ENCODE measurements at places on chromosomes 2 and 18.
A peak's percentile ranks its signal among the peaks of the same experiment; 100 is the strongest.

- no peak for DNase-seq
These were observed 149.4 kb upstream of the PTPRM start for GRCh38 chr18:7417727-7418126.

DNA sequence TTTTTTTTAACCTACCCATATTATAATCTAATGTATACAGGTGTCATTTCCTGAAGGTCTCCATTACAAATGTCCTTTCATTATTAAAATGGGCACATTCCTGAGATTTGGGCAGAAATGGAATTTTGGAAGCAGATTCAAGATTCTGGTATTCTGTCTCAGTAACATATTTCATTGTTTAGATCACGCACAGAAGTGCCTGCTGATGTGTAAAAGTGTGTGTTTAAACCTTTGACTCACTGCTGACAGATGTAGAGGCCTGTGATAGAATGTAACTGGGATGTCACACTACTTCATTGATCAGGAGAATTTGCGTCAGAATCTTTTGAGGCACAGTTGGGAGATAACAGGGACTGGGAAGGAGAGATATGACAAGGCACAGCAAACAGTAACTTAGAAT lies 276.8 kb upstream of the EPAS1 start:
- no peak for DNase-seq

- no peak for DNase-seq
These were observed 135.3 kb upstream of the EPAS1 start for GRCh38 chr2:46161911-46162310.

GRCh38 chr2:222268311-222268990 lies 30.3 kb downstream of the PAX3 start:
- DNase-seq, result no peak

DNA sequence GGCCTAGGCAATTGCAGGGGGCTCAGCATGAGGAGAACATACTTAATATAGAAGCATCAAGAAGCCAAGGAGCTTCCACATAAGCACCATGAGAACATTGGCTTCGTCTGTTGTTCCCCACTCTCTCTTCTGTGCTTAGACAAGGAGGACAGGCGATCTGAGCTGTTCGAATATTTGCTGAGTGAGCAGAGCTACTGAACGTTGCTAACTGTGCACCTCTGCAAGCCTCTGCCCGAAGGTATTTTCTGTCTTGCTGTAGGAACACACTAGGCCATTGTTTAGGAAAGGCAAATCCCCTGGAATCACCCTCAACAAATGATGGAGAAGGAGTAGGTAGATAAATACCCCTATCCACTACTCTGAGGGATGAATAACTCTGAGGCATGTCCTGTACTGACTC lies 813.8 kb downstream of the DCC start:
- DNase-seq, result no peak

- no peak for DNase-seq
These were observed 85.1 kb downstream of the NCKAP5 start for GRCh38 chr2:133483181-133483580.

- no peak for DNase-seq
These were observed 220.5 kb downstream of the TWIST2 start for GRCh38 chr2:239068411-239068810.

DNA sequence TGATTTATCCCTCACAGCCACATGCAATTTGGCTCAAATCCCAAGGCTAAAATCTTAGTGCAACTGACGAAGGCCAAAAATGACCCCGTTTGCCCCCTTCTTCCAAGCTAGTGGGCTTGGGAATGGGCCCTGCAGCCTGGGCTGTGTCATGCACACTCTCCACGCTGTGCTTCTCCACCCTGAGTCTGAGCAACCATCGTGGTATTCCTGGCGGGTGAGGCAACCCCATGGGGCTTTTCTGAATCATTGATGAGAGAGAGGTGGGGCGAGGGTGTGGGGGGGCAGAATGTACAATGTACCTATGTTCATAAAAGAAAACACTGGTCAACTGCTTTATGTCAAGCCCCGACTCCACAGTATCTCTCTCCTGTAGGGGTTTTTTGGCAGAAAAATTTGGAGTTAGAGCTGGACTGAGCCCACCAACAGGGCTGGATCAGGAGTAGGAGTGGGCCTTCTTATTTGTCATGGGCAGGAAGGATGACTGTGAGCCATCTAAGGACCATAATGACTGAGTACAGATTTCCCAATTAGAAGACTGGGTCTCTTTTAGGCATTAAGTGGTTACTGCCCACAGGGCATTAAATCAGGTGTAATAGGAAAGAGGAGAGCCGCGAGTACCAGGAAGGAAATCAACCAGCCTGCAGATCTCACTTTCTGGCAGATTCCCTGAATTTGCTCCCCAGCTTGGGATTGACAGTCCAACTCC lies 8.9 kb downstream of the SULT1C2 start:
- DNase-seq, result no peak

- no peak for DNase-seq
These were observed 316.3 kb upstream of the LRRTM4 start for GRCh38 chr2:77838441-77838840.

DNA sequence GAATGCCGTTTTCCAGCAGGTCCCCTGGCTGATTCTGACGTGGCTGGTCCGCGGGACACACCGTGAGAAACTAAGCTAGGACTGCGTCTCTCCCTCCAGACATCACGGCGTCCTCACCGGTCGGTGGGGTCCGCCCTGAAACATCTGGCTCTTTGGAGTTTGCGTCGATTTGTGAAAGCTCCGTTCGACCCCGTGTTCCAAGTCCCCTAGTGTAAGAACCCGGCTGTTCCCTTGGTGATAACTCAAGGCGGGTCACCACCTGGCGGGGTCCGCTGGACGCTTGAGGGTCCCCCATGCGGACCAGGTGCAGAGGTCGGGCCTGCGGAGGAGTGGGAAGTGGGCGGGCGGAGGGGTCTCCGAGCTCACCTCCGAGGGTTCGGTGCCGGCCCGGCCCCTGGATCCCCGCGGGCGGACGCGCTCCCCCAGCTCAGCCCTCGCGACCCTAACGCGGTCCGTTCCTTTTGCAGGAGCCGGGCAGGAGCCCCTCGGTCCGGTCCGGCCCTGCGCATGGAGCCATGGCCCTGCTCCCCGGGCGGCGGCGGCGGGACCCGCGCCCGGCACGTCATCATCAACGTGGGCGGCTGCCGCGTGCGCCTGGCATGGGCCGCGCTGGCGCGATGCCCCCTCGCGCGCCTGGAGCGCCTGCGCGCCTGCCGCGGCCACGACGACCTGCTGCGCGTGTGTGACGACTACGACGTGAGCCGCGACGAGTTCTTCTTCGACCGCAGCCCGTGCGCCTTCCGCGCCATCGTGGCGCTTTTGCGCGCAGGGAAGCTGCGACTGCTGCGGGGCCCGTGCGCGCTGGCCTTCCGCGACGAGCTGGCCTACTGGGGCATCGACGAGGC lies 65.6 kb downstream of the KCNG2 start:
- DNase-seq, result no peak

DNA sequence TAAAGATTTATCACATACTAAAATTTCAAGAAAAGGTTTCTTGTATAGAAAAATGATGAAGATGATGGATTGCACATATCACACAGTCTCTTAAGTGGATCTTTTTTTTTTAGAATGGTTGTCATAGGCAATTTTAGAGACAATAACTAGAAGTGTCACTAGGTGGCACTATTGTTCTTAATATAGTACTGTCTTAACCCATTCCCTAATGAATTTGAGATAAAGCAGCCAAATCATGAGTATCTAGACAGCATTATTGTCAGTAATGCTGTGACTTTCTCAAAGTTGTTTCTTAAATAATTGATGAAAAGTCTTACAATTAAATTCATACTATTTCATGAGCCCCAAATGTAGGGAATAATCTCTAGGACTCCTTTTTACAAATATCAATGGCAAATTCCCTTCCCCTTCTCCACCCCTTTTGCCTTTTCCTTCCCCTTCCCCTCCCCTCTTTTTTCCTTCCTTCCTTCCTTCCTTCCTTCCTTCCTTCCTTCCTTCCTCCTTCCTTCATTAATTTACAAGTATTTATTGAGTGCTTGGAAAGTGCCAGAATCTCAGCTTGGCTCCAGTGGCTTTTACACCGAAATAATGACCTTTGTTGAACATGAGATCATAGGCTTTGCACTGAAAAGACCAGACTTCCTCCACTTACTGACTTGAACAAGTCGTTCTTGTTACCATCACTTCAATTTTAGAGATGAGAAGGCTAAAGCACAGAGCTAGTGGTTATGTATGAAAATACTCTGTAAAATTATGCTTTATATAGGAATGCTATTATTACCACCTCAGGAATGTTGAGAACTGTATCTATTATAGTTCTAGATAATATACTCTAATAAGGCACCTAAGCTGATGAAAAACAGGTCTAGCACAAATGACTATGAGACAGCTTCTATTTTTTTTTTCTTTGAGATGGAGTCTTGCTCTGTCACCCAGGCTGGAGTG lies 19.8 kb downstream of the MYL12B start:
- DNase-seq, result peak; percentile 84

DNA sequence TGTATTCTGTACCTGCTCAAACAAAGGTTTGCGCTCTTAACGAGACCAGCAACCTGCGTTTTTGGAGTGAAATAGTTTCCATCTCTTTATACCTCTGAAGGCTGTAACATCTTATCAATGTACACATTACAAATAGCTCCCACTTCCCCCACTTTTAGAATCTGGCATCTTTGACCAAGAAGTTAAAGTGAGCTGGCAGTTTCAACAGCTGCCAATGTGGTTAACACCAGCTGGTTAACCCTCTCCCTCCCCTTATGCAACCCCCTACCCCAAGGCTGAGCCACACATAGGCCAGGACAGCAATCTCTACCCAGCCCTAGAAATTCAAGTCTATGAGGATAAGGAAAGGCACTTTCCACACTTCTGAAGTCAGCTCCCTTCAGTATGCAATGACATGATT lies 2.2 kb upstream of the SERTAD2 start:
- DNase-seq, result no peak

DNA sequence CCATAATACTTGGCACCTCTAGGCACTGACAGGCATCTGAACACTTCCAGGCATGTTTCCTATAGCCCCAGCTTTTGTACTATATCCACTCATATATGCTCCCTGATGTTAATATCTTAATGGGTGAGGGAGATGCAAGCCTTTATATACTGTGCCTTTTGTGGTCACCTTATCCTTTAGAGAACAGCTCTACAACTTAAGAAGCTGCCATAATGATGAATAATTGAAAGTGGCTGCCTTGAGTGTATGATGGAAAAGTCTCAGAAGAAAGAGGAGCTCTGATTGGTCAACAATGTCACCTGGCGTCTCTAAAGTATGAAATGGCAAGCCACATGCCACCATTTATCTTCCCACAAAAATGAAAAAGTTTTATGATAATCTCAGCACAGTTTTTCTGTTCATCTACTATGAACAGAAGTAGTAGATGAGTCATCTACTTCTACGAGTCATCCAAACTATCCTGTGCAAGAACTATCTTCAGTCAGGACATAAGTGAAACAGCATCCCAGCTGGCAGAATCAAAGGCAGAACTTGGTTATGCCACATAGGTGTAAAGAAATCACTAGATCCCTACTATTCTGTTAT lies 997.9 kb upstream of the CELF4 start:
- no peak for DNase-seq

DNA sequence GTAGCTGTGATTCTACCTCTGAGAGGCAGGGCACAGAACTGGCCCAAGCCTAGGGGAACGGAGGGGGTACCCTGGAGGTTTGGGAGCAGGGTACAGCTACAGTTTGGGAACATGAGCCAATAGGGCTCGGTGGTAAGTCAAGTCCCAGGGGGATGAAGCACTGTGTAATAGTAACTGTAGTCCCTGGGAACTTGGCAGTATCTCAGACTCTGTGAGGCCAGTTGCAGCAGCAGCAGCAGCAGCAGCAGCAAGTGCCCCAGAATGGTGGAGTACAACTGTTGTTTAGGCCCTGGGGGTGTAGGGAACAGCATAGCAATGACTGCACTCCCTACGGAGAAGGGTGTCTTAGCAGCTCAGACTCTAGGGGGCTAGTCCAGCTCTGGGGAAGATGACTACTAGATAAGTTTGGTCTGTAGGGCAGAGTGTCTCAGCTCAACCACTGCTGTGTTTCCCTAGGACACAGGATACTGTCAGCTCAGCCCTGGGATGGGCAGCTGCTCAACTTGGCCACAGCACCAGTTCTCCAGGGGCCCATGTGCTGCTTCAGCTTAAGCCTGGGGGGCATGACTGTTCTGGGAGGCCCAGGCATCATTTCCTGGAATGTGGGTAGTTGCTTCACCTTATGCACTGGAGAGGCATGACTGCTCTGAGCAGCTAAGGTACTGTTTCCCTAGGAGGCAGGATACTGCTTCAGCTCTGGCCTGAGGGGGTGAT lies 20.5 kb downstream of the CARF start:
- DNase-seq, result no peak

DNA sequence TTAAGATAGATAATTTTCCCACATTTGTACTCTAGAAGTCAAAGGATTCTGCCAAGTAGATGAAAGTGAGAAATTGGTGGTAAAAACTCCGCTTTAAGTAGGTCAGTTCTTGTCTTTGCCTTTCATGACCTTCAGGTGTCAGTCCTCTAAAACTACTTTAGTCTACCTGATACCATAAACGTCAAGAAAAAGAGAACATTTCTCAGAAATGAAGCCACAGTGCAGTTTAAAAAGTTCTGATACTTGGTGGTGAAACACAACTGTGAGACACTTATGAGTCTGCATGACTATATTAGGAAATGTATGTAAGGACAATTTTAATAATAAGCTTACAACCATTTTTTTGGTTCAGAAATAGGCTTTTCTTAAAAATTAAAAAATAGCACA lies 583.3 kb downstream of the SATB2 start:
- no peak for DNase-seq

GRCh38 chr2:189492451-189492850 lies 51.2 kb downstream of the WDR75 start:
- no peak for DNase-seq

- no peak for DNase-seq
These were observed 153.1 kb downstream of the INO80D start for GRCh38 chr2:205932861-205933260.
